HT1080 (cell line): ENCODE measurements at places on chromosomes 16 and 17. TPM values are rescaled to one million over a fixed set of nuclear protein-coding genes. Genes with fewer than 3 reads are reported as not detected.

- DNase-seq, result no peak
Observed at GRCh38 chr17:45251931-45252330, 10.0 kb downstream of the SPATA32 start.

Gene ACAP1
- total RNA-seq, result 0.90 and 2.2 TPM in 2 replicates

GRCh38 chr17:28396635-28397239 lies 9.3 kb downstream of the SLC46A1 start:
- no peak for DNase-seq

DNA sequence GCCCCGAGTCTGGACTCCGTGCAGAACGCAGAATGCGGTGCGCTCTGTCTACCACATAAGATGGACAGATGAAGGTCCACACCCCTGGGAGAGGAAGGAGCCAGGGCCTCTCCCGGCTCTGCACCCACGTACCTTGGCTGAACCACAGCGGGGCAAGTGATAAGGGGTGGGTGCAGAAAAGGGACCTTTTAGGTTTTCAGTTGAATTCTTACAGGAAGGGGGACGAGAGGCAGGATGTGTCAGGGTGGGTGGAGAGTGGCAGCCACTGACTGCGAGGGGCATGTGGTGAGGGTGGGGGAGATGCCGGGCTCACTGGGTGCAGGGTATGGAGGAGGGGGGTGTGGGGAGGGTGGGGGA lies 372 bp downstream of the CD300A start:
- no peak for DNase-seq

Gene TEX14
- 2.5 and 2.7 TPM in 2 replicates for total RNA-seq

GRCh38 chr17:350706-351448 lies 1.7 kb downstream of the RPH3AL start:
- DNase-seq, result peak; percentile 33

Gene RNF112
- 0.27 TPM in 1 of 2 replicates, not detected in the other for total RNA-seq

GRCh38 chr17:65559461-65559803 lies 2.0 kb downstream of the AXIN2 start:
- DNase-seq, result no peak

DNA sequence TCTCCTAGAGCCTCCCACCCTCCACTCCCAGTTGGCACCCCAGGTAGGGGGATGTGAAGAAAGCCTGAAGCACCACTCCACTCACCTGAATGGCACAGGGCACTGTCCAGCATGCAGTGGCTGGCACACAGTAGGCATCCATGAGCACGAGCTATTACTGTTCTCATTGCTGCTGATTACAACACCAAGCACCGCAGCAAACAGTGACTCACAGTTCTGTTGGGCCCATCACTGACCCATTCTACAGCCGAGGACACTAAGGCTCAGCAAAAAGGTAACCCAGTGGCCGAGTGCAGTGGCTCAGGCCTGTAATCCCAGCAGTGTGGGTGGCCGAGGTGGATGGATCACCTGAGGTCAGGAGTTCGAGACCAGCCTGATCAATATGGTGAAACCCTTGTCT lies 2.7 kb downstream of the ZSCAN10 start:
- DNase-seq, result no peak

GRCh38 chr17:40602445-40603443 lies 37.5 kb upstream of the CCR7 start:
- DNase-seq, result no peak

- DNase-seq, result no peak
Observed at GRCh38 chr17:59047616-59048015, 59.1 kb downstream of the TRIM37 start.

Gene FSCN2
- total RNA-seq, result 0.37 and 0.40 TPM in 2 replicates

- no peak for DNase-seq
Observed at GRCh38 chr17:27808628-27809027, 8.3 kb upstream of the NOS2 start.

DNA sequence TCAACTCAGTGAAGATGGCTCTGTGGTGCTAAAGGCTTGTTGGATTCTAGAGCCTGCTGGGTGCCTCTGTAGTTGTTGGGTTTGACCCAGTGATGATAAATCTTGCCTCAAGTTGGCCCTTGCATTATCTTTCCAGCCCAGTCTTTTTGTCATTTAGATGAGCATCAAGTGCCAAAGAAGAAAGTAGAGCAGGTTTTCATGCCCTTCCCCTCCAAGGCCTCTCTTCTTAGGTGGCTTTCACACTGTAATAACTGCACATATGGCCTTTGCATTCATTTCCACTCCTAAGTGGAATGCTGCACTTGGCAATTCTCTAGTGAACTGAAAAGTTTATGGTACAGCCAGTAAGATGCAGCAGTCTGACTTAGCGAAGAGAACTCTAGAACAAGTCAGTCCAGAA lies 165.1 kb downstream of the PHKB start:
- no peak for DNase-seq

DNA sequence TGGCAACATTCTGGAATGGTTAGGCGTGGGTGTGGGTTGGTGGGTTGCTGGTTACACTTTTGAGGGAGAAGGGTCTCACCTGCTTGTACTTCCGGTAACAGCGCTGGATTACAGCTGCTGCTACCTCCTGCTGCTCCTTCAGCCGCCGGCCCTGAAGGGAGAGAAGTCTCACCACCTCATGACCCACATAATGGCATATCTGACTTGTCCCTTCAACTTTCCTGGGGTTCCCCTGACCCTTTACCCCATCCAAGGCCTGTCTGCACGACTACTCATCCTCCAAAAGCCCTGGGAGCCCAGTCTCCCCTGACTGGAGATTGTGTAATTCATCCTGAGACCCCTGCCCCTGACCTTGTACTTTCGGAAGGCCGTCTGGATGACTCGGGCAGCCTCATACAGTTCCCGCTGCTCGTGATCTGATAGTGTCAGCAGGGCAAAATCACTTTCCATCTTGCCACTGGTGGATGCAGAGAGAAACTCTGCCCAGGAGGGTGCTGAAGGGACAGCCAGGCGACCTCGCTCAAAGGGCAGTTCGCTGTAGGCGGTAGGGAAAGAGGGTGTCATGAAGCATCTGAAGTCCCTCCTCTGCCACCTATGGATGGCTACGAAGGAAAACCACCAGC lies 2.0 kb upstream of the SPAG7 start:
- no peak for DNase-seq

DNA sequence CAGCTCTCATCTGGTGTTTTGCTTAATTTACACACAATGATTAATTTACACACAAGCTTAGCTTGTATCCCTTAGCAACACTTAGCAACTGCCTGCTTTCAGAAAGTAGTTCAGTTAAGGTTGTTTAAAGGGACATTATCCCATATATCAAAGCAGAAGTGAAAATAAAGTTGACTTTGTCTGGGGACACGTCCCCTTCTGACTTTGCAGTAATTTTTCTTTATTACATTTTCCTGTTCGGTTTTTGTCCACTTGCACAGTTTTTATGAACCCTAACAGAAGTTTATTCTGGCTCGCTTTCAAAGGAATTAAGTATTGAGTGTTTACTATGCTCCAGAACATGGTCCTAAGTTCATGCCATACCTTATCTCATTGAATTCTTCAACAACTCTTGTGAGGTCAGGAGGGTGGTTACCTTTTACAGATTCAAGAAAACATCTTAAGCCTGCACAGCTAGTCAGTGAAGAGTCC lies 41.5 kb downstream of the ARHGAP44 start:
- no peak for DNase-seq

Gene KRT32
- not detected in 2 replicates for total RNA-seq

GRCh38 chr16:49623501-49624266 lies 232.2 kb downstream of the ZNF423 start:
- no peak for DNase-seq

DNA sequence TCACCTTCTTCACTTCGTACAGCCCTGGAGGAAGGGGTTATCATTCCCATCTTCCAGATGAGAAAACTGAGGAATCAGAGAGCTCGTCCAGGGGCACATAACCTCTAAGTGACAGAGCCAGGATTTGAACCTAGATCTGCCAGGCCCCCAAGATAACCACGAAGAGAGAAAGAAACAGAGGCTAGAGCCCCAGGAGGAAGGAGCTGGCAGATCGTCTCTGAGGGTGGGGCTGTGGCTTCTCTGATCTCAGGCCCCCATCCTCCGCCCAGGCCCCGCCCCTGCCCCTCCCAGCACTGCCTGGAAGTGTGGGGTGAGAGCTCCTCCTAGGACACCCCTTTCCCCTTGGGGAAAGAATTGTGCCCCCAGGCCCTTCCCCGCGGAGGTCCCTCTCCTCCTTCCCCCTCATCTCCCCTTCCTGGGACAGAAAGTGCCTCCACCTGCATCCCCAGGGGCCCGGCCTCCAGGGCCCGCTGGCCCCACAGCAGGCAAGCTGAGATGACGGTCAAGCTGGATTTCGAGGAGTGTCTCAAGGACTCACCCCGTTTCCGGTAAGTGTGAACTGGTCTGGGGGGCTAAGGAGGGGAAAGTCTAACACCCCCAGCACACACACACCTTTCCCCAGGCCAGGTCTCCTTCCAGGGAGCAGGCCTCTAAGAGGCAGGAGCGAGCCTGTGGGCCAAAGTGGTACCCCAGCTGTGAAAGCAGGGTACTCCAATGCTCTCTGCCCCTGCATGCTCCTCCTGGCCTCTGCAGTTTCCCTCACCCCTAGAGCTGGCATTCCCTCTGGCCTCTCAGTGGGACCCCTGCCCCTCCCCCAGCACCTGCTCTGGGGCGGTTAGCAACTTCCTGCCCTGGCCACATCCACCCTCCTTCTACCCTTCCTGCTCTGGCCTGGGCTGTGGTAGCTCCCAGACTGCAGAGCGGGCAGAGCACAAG lies at the start of gene ACAP1:
ACAP1 (plus strand) TSS at position 290 of the 936 bp plus-strand sequence; CDS start at position 496, 206 bp downstream.
- no peak for DNase-seq

GRCh38 chr16:5504064-5504781 lies 406.6 kb upstream of the EEF2KMT start:
- no peak for DNase-seq

- peak; percentile 98 for DNase-seq
Observed at GRCh38 chr17:47279062-47279801, 25.6 kb downstream of the ITGB3 start.

DNA sequence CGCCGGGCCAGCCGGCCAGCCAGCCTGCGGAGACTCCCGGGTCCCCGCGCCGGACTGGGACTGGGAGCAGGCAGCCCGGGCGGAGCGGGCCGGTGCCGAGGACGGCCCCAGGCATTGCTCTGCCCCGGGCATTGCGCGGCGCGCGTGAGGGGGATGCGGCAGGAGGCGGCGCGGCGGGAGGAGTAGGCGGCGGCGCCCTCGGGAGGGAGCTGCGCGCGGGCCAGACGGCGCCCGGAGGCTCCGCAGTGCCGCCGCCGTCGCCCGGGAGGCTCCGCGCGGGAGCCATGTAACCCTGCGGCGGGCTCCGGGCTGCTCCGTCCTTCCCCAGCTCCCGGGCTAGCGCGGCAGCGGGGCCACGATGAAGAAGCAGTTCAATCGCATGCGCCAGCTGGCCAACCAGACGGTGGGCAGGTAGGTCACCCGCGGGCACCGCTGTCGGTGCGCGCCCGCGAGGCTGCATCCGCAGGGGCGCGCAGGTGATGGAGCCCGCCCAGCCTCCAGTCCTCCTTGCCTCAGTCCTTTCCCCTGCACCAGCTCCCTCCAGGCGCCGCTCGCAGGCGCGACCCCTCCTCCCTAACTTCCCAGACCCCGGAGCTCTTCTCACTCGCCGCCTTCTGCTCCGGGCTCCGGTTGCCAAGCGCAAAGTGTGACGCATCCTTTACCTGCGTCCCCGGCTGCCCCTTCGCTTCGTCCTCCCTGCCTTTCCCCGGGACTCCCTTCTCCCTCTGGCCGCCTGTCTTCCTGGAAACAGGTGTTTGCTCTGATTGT lies at the start of gene ARHGAP44:
ARHGAP44 (plus strand) TSS at position 18 of the 768 bp plus-strand sequence; CDS start at position 359, 341 bp downstream.
- DNase-seq, result no peak

Gene PRM1
- not detected in 2 replicates for total RNA-seq

Gene TOX3
- not detected in 2 replicates for total RNA-seq

DNA sequence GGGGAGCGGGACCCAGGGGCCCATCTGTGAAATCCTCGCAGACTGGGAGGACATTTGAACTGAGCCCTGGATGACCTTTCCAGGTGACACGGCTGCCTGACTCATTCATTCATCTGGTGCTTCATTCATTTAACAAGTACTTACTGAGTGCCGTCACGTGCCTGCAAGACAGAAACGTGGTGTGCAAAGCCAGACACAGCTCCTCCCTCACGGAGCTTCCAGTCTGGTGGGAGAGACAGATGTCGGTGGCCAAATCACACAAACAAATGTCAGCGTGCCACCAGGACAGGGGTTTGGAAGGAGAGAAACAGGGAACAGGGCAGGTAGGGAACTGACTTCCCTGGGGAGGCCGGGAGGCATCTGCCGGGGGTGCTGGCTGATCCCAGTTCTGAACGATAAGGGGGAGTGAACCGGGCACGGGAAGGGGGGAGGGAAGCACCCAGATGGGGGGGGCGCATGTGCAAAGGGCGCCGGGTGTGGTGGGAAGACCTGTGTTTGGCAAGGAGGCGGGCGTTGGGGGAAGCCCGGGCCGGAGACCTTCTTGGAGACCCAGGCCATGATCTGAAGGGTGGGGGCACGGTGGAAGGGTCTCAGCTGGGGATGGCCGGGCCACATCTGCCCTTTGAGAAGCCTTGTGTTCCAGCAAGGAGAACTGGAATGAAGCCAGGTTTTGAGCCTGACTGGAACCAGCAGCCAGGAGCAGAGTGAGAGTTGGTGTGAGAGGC lies 93.6 kb upstream of the CIBAR2 start:
- DNase-seq, result no peak

- no peak for DNase-seq
Observed at GRCh38 chr16:75256059-75256571, 4.7 kb upstream of the BCAR1 start.

GRCh38 chr17:82371333-82372248 lies at the start of gene UTS2R:
Gene UTS2R (plus strand): TSS chr17:82371765. CDS start chr17:82374325, 2,560 bp downstream.
- no peak for DNase-seq

DNA sequence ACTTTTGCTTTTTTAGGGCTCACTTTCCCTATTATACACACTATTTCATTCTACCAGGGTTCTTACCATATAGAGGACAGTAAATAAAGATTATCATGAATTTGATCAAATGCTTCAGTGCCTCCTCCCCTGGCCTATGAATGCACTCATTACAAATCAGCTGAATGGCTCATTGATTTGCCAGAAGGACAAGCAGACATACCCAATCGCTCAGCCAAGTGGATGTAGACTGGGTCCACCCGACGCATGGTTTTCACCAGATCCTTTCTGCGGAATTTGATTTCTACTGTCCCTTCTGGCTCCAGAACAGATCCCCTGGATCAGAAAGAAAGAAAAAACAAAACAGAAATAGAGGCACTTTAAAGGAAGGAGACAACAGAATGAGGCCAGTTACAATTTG lies 162.6 kb downstream of the AATF start:
- DNase-seq, result no peak

DNA sequence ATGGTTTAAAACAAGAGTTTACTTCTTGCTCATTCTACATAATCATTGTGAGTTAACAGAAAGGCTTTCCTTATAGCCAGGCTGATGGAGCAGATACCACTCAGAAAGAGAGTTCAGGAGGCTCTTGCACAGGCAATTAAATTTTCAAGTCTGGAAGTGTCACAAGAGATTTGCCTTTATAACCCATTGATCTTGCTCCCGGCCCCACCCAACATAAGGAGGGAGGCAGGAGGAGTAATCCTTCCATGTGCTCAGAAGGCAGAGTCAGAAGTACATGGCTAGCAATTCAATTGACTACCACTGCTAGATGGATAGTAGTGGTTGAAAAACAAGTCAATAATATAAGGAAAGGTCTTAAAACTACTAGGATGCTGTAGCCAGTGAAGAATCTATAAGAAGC lies 346.3 kb upstream of the CDH11 start:
- no peak for DNase-seq

DNA sequence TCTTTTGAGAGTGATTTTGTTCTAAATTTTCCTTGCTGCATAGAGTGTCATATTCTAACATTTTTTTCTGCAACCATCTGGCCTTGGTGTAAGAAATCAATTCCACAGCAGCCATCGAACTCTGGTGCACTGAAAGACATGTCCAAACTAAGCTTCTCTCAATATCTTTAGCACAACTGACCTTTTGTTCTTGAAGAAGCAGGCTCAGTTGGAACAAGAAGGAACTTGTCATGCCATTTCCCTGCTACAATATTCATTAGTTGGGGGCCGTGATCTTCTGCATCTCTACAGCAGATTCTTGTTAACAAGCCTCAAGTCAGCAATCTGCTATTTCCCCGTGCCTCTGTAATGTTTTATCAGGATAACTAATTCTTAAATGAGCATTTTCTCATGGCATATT lies 1305.6 kb downstream of the CDH11 start:
- no peak for DNase-seq
